Right cardiac atrium (tissue), 5 donors: ENCODE measurements at places on chromosomes 6 and 20. TPM values are rescaled to one million over a fixed set of nuclear protein-coding genes. Genes with fewer than 3 reads are reported as not detected.

Gene GABRR1
- not detected for polyA plus RNA-seq

Gene HDGFL1
- polyA plus RNA-seq = not detected

Gene RAB32
- polyA plus RNA-seq = 6.3 TPM

Gene SNHG17
- polyA plus RNA-seq = 8.6 TPM

Gene C6orf15
- polyA plus RNA-seq = not detected

Gene GRM1
- 0.02 TPM for polyA plus RNA-seq

Gene RIPOR2
- 0.59 TPM for polyA plus RNA-seq

Gene MROH8
- polyA plus RNA-seq = 3.8 TPM
